ENCODE measurements at places on chromosomes 11 and 22. TPM values are rescaled to one million over a fixed set of nuclear protein-coding genes. Genes with fewer than 3 reads are reported as not detected.
A peak's percentile ranks its signal among the peaks of the same experiment; 100 is the strongest.

The NAV2 gene
- total RNA-seq = 1.8 TPM

The MISFA gene
- total RNA-seq = 0.22 TPM

The MTMR2 gene
- total RNA-seq = 42.7 TPM

The NLRP6 gene
- total RNA-seq = not detected

The GAS2L1 gene
- total RNA-seq = 18.3 TPM

The POLA2 gene
- 3.5 TPM for total RNA-seq

The KLHDC7B gene
- total RNA-seq = not detected

The MGAT3 gene
- total RNA-seq = not detected

- DNase-seq = no peak
Measured at GRCh38 chr22:37741312-37741795, 44.5 kb downstream of the TRIOBP start.

DNA sequence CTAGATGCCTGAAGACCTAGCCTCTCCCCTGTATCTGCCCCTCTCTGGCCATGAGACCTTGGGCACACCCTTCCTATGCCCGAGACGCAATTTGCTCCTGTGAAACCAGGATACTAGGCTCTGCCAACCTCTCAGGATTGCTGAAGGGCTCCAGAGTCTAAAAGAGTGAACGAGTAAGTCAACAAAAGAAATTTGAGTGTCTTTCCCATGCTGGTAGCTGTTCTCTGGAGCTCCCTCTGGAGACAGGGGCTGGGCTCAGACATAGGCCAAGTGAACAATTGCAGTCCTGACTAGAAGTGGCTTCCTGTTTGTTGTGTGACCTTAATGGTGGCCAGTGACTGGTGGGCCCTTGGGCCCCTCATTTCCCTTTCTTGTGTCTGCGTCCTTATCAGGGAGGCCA, 189.0 kb upstream of the NARS2 start:
- DNase-seq = no peak

DNA sequence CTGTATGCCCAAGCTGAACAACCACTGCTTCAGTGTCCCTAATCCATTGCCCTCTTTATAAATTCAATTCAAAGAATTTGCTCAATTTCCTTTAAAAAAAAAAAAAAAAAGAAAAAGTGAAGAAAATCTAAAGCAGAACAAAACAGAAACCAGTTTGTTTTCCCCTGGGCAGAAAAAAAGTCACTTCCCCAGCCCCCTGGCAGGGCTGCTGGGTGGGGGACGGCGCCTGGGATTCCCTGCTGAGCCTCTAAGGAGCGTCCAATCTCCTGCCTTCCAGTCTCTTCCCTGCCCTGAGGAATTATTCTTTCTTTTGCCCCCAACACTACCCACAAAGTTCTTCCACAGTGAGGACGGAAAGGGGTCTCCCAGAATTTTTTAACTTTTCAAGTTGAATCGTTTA, 23.9 kb downstream of the DKK3 start:
- no peak for DNase-seq

DNA sequence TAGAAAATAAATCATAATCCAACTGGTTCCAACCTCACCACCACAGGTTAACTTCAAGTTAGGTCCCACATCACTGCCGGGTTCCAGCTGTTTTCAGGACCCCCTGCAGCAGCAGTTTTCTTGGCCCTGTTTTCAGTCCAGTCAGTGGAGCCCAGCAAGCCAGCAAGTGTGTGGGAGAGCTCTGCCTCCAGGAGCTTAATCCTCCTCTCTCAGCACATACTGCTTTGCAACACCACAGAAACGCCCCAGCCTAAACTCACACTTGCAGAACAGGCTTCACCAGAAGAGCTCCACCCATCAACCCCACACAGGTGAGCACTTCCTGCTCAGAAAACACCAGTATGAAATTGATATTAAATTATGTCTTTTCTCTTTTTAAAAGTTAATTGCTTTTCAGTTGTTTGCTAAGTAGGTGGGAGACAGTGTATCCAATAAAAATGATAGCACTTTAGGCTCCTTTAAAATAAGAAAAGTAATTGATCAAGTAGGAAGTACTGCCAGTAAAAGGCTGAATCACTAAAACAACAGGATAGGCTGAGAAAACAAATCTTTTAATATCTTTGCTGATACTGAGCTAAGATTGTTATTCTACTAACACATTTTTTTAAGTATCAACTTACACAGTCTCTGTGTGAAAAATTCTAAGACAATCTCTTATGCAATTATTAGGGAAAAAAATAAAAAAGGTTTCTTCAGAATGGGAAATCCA, 81.5 kb upstream of the TP53AIP1 start:
- DNase-seq = no peak

DNA sequence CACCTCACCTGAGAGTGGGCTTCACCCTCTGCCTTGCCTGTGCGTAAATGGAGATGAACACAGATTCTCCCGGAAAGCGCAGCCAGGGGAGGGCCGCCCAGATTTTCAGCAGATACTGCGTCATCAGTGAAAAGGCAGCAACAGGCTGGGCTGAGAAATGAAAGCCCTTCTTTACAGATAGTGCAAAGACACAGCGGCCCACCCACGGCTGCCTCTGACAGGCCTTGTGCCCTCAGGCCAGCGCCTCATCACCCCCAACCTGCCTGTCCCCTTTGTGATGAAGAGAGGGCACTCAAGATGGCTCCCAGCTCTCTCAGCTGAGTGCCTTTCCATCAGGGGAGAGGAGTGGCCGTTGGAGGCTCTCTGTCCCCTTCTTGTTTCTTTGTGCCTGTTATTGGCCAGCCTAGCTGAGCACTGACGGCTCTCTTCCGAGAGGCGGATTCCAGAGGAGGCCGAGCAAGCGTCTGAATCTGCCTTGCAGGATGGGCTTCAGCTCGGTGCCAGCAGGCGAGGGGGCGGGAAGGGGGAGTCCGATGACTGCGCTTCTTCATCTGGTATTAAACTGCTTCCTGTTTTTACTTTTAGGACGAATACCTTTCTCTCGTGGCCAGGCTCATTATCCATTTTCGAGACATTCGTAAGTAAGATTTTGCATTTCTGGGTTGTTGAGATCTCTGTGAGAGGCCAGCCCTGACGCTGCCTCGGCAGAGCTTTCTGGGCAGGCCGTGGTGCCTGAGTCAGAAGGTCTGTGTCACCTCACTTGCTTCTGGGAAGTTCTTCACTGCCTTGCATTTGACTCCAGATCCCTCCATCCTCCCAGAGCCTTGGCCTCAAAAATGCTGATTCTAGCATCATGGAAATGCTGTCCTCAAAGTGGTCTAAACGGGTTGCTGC, 43.7 kb downstream of the MED15 start:
- no peak for DNase-seq

GRCh38 chr22:25976356-25976755, 192.9 kb upstream of the SEZ6L start:
- no peak for DNase-seq

DNA sequence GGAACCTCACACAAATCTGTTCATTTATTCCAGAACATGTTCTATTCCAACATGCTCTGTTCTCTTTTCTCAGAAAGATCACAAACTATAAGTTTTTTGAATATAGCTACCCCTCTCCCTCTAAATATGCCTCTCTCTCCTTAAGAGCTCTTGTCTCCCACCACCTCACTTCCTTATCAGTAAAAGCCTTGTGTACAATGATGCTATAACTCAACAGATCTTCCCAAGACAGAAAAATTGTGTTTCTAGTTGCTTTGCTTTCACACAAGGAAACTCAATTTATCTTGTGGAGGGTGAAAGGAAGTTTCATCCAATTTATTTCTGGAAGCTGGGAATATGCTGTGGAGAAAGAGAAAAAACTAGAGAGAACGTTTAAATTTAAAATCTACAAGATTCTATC, 64.4 kb downstream of the FAM76B start:
- DNase-seq = no peak

DNA sequence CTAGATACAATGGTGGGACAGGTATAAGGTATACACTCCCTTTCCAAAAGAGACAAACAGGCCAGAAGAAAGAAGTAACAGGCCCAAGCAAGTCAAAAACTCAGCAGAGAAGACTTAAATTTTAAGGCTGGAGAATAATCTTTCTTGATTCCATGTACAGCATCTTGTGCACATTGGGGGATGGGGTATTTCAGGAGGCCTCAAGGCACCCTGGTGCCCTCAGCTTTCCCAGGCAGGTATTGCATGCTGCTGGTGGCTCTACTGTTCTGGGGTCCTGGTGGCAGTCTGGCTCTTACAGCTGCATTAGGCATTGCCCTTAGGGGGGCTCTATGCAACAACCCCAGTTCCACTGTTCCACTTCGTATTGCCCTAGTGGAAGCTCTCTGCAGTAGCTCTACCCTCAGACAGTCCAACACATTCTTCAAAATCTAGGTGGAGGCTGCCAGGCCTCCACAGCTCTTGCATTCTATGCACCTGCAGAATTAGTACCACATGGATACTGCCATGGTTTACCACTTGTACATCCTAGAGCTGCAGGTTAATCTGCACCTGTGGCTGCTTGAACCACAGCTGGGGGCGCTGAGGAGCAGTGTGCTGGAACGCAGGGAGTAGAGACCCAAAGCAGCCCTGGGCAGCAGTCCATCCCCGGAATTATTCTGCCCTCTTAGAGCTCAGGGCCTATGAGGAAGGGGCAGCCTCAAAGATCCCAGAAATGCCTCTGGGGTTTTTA, 4.2 kb upstream of the CTSC start:
- no peak for DNase-seq

- no peak for DNase-seq
Measured at GRCh38 chr11:110890995-110891394, 178.8 kb upstream of the ARHGAP20 start.

- no peak for DNase-seq
Measured at GRCh38 chr11:73988227-73988626, 5.6 kb upstream of the UCP2 start.

DNA sequence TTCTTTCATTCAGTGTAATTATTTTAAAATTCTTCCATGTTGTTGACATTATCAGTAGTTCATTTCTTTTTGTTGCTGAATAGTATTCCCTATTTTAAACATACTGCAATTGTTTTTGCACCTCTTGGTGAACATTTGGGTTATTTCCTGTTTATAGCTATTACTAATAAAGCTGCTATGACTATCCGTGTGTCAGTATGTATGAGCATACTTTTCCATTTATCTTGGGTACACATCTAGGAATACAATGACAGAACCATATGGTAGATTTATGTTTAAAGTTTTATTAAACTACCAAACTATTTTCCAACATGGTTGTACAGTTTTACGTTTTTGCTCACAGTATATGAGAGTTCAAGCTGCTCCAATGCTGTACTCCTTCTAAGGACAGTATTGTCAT, 22.0 kb upstream of the FIBIN start:
- no peak for DNase-seq

GRCh38 chr22:42269432-42270175, 849 bp downstream of the TCF20 start:
- peak; percentile 41 for DNase-seq

GRCh38 chr11:72951193-72951592, 137.0 kb downstream of the ATG16L2 start:
- DNase-seq = no peak

DNA sequence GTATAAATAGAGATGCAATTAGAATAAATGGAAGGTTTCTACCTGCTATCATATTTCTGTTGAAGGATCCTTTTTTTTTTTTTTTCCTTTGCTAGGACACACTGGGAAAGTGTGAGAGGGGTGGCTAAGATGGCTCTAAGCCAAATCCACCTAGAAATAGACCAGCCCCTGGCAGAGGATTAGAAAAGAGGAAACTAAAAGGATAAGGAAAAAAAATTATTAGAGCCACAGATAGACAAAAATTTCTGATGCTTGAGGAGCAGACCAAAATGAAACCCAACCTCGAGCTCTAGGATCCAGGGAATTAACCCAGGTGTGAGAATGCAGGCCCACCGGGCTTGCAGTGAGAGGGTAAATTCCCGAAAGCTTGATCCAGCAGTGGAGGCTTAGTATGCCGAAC, 262.3 kb downstream of the CADM1 start:
- DNase-seq = no peak

GRCh38 chr22:46934746-46935491, 172.5 kb downstream of the TBC1D22A start:
- peak; percentile 55 for DNase-seq

- no peak for DNase-seq
Measured at GRCh38 chr11:64126796-64127195, 39.1 kb downstream of the MACROD1 start.

- no peak for DNase-seq
Measured at GRCh38 chr22:22667966-22668880, 23.8 kb downstream of the GGTLC2 start.

DNA sequence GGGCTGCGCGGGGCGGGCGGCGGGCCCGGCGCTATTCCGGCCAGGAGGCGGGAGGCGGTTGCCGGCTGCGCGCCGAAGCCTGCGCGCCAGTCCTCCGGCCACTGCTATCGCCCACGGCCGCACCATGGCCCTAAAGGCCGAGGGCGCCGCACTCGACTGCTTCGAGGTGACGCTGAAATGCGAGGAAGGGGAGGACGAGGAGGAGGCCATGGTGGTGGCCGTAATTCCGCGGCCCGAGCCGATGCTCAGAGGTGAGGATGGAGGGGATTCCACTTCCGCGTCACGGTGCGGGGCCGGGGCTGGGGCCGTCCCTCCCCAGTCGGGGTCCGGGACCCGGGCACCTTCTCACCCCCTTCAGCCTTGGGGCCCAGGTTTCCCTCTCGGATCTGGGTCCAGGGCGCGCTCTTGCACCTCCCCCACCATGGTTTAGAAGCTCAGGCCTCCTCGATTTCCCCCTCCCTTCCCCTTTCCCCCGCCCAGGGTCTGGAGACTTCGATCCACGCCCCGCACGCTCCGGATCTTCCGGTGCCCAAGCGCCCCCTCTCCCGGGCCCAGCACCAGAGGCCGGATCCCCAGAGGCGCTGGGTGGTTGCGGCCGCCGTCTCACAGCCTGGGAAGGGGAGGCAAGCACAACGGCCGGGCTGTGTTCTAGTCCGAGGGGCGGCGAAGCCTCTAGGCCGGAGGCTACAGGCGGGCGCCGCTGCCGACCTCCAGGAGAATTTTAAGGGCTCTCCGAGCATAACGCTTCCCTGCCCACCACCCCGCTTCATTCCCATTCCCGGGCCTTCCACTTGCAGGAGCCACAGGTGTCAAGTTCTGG, 517 bp downstream of the SPINDOC start:
- DNase-seq = peak; percentile 28

- no peak for DNase-seq
Measured at GRCh38 chr11:7512525-7513233, 1.1 kb upstream of the PPFIBP2 start.

GRCh38 chr11:25928076-25928475, 403.9 kb upstream of the ANO3 start:
- no peak for DNase-seq

GRCh38 chr22:33044112-33044511, 14.1 kb downstream of the SYN3 start:
- no peak for DNase-seq

Data from lung microvascular endothelial cell (primary cell).